ENCODE measurements at places on chromosomes 2 and 18.

DNA sequence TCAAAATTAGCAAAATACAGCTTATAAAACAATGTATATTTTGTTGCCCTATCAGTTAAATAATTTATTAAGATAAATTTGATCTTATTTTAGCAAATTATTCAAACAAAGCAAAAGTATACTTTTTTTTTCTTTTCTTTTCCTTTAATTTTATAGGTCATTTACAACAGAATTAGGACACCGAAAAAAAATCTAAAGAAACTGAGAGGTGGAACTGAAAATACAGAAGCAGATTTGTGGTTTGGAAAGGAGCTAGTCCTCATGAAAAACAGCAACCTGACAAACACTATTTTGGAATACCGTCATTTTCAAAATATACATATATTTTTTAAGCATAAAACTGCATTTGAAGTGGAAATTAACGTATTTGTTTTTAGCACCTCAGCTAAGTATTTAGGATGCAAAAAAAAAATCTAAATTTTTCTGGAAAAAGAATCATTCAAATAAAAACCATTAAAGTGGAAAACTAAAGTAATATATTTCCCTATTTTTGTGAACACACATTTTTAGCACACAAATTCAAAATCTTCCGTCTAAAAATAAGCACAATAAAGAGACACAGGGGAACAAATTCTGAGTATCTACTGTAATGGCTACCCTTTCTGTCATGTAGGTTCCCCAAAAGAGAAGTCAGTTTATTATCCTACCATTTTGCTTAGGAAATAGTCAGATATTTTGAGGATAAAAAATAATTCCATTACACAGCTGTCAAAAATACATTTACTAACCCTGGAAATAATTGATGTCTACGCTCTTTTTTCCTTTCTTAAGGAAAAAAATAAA is 2.7 kb downstream of the CCDC88A start:
- DNase-seq = no peak

DNA sequence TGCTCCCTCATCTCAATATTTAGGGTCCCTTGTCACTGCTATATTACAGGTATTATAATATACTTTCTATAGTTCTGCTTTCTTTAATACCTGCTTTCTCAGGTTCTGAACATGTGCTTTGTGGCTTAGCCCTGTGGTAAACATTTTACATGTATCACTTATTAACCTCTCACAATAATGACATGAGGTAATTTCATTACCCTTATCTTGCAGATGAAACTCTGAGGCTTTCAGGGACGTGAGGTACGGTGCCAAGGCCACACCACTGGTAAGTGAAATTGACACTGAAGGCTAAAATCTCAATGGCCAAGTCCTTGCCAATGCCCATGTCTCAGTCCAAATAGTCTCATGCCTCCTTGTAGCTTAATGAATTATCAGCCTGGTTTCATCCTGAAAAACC is 21.7 kb downstream of the LINC00305 start:
- no peak for DNase-seq

DNA sequence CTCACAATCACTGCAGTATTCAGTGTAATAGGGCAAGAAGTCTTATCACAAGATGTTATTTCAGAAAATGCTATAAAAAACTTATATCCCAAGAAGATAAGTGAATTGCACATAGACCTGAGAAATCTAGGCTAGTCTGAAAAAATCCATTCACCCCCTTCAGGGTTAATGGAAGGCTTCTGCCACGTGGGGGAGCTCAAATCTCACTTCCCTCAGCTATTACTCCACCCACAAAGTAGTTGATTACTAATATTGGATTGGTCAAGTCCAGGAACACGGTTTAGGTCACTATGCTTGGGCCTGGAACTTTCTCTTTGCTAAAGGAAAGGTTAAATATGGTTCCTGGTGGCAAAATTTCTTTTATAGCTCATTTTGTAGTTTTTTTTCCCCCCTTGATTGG is 51.2 kb upstream of the ADAM23 start:
- DNase-seq = peak; percentile 75

DNA sequence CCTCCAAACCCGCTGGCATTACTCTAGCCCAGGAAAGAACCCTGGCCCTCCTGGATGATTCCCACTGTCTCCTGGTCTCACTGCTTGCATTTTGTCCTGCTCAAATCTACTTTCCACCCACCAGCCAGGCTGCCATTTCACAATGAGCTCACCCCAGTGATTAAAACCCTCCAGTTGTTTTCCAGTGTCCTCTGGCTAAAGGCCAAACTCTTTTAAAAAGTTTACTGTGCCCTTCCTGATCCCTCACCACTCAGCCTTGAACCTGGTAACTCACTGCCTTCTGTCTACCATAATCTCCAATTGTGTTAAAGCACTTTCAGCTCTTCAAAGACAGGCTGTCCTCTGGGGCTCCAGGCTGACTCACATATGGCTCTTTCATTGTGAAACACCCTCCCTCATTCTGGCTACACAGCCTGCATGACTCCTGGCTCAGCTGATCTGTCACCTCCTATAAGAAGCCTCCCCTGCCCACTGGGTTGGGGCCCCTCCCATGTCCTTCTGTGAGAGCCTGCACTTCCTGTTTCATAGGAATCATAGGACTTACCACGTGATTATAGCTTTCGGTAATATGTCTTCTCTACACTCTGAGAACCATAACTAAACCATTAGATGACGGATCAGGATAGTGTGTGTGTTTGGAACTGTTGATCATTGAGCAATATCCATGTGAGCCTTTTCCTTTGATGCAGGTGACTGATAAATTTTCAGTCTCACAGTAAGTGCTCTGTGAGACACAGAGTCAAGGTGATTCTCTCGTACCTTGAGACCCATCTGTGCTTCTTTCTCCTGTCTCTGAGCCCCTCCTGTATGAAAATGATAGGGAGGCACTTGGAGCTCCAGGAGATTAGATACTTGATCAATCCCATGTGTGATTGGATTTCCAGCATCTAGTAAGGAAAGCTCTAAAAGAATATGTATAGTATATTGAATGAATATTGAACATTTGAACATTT is 590.8 kb upstream of the ID2 start:
- DNase-seq = peak; percentile 59

GRCh38 chr2:160550048-160550447 is 56.4 kb upstream of the RBMS1 start:
- DNase-seq = no peak

Measured in HuH-7 (cell line).